ENCODE measurements at places on chromosomes 11 and 22. TPM values are rescaled to one million over a fixed set of nuclear protein-coding genes. Genes with fewer than 3 reads are reported as not detected.

DNA sequence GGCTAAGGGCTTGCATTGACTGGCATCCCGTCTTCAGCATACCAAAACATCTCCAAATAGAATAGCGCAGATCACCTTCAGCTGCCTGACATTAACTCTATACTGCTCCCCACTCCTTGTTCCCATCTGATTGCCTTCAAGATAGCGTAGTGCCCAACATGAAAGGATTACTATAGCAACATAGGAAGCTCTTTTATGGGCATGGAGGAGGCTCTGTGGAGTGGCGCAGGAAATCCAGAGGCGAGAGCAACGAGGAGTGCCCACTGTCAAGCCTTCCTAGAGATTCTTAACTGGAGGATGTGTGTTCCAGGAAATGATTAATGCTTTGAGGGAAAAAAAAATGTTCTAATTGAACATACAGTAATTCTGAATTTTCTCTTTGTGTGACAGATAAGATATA is 213.3 kb downstream of the CADM1 start:
- no peaks in the 10 kb centered on the region for H3K36me3 ChIP-seq
- DNase-seq: no peak
- H3K27ac ChIP-seq: no peak overlapping the region
- H3K4me1 ChIP-seq: no peaks in the 10 kb centered on the region
- no peaks in the 10 kb centered on the region for H3K27me3 ChIP-seq
- no peak overlapping the region for H3K4me3 ChIP-seq

Gene ARHGAP8
- total RNA-seq: 15.2 TPM

- H3K36me3 ChIP-seq: no peaks in the 10 kb centered on the region
- H3K27me3 ChIP-seq: no peaks in the 10 kb centered on the region
- DNase-seq: no peak
- H3K27ac ChIP-seq: no peak overlapping the region
Measured at GRCh38 chr11:124174001-124174583, 9.1 kb upstream of the OR10D3 start.

Gene INS
- total RNA-seq: 1,947 TPM

Gene SMCO4
- total RNA-seq: 27.5 TPM

Gene INPP5J
- 16.1 TPM for total RNA-seq

- no peak for DNase-seq
- no peaks in the 10 kb centered on the region for H3K4me1 ChIP-seq
- H3K36me3 ChIP-seq: no peaks in the 10 kb centered on the region
- H3K27ac ChIP-seq: no peak overlapping the region
- no peak overlapping the region for H3K4me3 ChIP-seq
- no peaks in the 10 kb centered on the region for H3K27me3 ChIP-seq
Measured at GRCh38 chr22:43448048-43448447, 36.2 kb downstream of the MPPED1 start.

Gene FOLR3
- not detected for total RNA-seq

Data from body of pancreas (tissue), 4 donors.